CD4-positive, alpha-beta T cell treated with Interleukin-15 for 4 hours (primary cell): ENCODE measurements at places on chromosomes 11 and 22.

DNA sequence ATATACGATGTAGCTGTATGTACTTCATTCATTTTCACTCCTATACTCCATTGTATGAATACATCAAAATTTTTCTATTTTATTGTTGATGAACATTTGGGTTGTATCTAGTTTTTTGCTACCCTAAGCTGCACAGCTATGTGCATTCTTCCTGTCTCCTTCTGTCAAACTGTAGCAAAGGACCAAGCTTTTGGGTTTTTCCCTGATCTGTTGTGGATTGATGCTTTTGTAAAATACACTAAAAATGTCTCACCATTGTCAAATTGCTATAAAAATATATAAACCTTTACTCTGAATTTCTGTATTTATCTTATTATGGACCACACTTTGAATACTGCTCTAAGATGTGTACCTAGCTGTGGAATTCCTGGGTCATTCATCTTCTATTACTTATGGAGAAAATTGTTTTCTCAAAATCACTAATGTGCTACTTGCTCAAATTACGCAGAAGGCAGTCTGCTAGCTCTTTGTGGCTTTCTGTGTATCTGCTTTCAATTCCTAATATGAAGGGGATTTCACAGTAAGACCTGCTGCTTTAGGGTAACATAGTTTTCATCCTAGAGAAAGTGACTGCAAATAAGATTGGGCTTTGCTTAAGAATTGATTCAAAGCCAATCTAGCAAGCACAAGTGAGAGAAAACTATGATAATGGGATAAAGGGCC, 123.4 kb downstream of the CYP2R1 start:
- peak; percentile 48 for DNase-seq

- DNase-seq = no peak
These were observed 35.0 kb downstream of the PDGFB start for GRCh38 chr22:39209756-39210155.

DNA sequence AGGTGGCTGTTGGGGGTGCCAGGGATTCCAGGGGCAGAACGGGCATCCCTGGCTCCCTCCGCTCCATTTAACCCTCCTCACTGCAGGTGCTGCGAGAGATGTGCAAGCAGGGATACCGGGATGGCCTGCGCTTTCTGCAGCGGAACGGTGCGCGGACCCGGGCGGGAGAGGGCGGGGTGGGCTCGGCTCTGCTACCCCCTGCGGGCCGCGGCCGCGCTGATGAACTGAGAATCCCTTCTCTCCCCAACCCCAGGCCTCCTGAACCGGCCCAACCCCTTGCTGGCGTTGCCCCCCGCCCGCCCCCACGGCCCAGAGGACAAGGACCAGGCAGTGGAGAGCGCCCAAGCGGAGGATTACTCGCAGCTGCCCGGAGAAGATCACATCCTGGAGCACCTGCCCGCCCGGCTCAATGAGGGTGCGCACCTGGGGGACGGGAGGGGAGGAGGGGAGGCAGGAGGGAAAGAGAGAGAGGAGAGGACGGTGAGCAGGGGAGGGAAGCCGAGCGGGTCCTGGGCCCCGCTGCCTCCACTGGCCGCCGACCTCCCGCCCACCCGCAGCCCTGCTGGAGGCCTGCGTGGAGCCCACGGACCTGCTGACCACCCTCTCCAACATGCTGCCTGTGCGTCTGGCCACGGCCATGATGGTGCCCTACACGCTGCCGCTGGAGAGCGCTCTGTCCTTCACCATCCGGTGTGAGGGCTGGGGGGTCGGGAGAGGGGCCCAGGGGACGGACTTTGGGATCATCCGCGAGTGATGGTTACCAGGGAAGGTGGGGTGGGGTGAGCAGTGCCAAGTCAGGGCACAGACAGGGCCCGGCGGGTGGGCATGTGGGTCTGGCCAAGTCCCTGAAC, 4.1 kb upstream of the CRACR2B start:
- DNase-seq = no peak

DNA sequence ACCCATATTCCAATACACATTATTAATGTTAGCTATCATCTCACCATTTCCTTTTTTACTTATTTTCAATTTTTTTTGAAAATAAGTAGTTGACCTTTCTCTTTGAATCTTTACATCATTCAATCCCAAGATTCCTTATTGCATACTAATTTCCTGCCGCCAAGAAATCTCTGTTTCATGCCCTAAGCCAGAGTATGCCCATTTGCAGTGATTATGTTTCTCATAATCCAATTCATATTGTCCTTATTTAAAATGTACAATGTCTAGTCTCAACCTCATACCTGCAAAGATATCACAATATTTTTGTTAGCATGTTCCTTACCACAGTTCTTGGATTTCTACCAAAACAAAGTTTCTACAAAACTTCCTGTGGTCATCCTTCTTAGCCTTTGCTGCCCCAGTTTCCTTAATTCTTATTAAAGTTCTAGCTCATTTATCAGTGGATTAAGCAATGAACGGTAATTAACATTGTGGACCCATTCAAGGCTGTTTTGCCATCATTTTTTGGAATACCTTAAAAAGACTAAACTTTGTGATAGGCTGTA, 75.3 kb downstream of the CD44 start:
- no peak for DNase-seq

- DNase-seq = no peak
These were observed 7.9 kb upstream of the APLNR start for GRCh38 chr11:57244911-57245310.

DNA sequence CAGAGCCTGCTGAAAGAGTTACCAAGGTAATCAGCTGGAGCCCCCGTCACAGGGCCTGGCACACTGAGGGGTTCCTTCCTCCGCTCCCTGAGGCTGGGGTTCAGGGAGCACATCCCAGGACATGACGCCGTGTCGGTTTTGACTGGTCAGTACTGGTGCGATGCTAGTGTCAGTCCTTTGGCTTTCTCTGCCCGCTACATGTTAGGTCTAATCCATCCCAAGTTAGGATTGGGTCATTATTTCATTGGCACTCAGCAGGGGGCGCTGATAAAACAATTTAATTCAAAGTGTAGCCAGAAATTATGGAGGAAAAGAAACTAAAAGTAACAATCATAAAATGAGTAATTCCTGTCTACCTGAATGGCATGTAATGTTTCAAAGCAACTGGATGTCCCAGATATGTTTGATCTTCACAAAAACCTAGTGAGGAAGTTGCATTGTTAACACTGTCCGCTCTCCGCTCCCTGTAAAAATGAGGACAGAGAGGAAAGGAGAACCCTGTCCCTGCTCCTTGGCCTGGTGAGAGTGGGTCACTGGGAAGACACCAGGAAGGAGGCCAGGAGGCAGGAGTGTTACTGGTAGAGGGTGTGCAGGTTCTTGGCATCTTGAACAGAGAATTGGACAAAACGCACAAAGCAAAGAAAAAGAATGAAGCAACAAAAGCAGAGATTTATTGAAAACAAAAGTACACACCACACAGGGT, 27.1 kb downstream of the TSKU start:
- peak; percentile 30 for DNase-seq

DNA sequence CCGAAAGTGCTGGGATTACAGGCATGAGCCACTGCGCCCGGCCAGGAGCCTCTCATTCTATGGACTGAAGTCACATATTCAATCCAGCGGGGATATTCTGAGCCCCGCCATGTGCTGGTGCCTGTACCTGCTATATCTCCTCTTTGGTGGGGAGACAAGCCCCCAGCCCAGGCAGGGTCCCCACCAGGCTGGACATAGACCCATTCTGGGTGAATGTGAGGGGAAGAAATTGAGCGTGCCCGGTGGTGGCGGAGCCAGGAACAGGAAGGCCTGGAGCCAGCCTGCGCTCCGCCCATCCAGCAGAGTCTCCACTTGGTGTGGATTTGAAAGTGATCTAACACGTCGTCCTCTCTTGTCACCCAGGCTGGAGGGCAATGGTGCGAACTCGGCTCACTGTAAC, 38.0 kb upstream of the CSNK1E start:
- DNase-seq = no peak

GRCh38 chr22:36461665-36462649, 19.5 kb downstream of the TXN2 start:
- no peak for DNase-seq

GRCh38 chr11:3155216-3155615, 9.9 kb downstream of the OSBPL5 start:
- no peak for DNase-seq

- no peak for DNase-seq
These were observed 270.2 kb upstream of the LUZP2 start for GRCh38 chr11:24226606-24227005.

DNA sequence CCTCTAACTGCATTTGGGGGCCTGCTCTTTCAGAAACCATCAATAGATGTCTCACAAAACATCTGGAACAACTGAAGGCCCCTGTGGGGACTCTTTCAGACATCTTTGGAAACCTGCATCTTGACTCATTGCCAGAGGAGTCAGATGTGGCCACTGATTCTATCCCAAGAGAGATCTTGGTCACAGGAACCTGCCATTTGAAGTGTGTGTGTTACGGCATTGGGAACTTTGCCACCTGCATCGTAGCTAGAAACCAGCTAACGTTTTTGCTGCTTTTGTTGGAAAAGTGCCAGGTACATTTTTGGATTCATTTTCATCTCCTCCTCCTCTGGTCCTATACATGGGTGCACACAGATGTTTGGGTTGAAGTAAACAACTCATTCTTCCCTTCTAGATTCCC, 4.3 kb downstream of the SRRD start:
- DNase-seq = no peak

DNA sequence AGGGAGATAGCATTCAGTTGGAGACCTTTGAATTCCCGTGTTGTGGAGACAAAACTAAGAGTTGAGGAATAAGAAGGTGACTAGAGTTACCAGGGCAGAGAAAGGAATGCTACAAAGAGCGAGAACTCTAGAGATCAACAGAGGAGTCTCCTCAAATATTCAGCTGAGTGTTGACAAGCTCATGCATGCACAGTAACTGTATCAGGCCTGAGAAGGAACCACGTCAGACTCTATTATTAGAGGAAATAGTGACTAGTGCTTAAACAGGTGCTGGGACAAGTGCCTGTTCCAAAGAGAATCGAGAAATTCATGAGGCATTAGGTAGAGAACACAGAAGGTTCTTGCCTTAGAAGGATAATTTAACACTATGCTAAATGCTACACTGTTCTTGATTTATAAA, 333.8 kb upstream of the CHORDC1 start:
- no peak for DNase-seq

GRCh38 chr11:112177589-112177988, 2.3 kb downstream of the BCO2 start:
- no peak for DNase-seq

DNA sequence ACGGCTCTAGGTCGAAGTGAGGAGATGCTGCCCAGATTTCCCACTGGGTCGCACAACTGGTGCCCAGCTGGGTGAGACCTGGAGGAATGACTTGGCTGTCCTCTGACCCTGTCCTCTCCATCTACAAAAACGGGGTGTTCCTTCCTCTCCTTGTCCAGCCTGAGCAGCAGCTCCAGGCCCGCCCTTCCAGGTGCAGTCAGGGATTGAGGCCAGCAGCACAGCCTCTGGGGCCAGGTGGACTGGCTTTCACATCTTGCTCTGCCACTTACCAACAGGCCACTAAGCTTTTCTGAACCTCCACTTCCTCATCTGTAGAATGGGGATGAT, 91.7 kb upstream of the LMO1 start:
- DNase-seq = no peak

- no peak for DNase-seq
These were observed 59.7 kb upstream of the LMO1 start for GRCh38 chr11:8323161-8323935.

DNA sequence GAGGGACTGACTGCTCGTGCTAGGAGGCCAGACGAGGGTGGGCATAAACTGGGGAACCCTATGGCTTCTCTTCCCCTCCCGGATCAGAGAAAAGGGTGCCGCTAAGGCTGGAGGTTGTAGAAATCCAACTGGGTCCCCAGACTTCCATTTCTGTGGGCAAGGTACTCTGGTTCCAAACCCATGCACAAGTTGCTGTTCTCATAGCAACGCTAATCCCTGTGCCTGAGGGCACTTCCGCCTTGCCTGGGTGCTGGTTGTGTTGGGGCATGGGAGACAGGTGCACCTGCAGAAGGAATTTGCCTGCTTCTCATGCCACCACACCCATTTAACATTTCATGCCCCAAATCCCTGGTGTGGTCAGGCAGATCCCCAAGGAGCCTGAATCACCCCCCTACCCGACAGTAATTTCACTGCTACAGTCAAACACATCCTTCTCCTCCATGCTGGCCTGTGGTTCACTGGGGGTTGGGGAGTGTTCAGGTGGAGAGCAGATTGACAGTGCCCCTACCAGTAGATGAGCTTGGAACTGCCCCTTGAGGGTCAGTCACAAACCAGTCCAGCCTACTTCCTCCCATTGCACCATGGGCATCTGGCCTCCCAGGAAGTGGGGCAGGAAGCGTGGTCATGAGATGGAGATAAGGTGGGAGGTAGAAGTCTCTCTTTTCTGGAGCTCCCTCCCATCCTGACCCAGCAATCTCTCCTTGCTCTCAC, 1.2 kb downstream of the C2CD2L start:
- DNase-seq = no peak

GRCh38 chr11:13260963-13261588, 16.5 kb upstream of the BMAL1 start:
- DNase-seq = no peak

GRCh38 chr11:7413961-7414915, 71.1 kb upstream of the OLFML1 start:
- no peak for DNase-seq

DNA sequence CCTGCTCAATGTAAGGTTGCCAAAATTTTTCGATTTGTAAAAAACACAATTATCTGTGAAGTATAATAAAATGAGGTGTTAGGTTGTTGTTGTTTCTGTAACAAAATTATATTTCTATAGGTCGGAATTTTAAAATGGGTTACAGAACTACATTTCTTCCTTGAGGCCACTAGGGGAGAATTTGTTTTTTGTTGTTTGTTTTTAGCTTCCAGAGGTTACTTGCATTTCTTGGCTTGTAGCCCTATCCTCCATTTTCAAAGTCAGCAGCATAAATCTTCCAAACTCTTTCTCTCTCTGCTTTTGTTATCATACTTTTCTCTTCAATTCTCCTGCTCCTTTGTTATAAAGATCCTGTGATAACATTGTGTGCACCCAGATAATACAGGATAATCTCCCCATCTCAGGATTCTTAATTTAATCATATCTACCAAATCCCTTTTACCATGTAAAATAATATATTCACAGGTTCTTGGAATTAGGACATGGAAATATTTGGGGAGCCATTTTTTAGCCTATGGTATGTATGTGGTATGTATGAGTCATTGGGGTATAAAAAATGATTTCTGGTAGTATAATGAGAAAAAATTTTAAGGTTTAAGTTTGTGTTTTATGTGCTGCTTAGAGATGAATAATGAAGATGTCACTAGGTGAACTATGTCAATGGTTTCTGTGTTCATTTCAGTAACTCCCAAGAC, 9.4 kb upstream of the PATL1 start:
- no peak for DNase-seq

GRCh38 chr22:49355211-49355920, 472.3 kb downstream of the BRD1 start:
- DNase-seq = no peak

GRCh38 chr22:36277482-36278291, 24.8 kb downstream of the APOL1 start:
- peak; percentile 69 for DNase-seq
